Lung microvascular endothelial cell (primary cell): ENCODE measurements at places on chromosomes 16 and 17. TPM values are rescaled to one million over a fixed set of nuclear protein-coding genes. Genes with fewer than 3 reads are reported as not detected.
A peak's percentile ranks its signal among the peaks of the same experiment; 100 is the strongest.

Gene SPECC1
- 0.22 and 0.60 TPM in 2 replicates for total RNA-seq

Gene CD300LG
- total RNA-seq, result under 0.01 TPM in 1 of 2 replicates, not detected in the other

Gene KRT17
- total RNA-seq, result 0.22 TPM in 1 of 2 replicates, not detected in the other

Gene ARL17B
- total RNA-seq, result 2.0 and 2.4 TPM in 2 replicates

Gene MT2A
- total RNA-seq, result 44.2 and 72.8 TPM in 2 replicates

Gene ADORA2B
- total RNA-seq, result 5.4 and 6.8 TPM in 2 replicates

DNA sequence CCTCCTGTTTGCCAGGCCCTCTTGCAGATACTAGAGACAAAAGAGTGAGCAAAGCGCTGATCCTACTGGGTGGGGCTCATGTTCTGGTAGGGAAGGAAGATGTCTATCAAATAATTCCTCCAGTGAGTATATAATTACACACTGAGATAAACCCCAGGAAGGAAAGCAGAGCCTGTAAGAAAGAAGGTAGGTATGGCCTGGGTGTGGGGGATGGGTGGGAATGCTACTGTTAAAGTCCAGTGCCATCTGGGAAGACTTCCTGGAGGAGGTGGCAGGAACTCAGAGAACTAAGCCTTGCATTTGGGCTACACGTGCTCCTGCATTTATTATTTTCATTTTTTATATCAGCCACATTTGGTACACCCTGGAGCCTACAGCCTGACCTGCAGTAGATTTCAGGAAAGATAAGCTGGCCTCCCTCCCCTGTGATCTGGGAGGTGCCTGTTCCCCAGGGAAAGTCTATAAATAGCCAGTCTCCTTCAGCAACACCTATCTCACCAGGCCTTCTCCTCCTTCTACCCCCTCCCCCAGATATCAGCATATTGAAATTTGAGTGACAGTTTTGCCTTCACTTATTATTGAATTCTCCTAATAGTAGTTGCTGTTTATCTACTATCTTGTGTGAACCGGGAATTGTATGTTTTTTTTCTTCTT is 11.5 kb downstream of the ATP2C2 start:
- no peak for DNase-seq

GRCh38 chr16:30407102-30407803 is at the start of gene ZNF771:
Gene ZNF771 (plus strand): TSS chr16:30407606. CDS start chr16:30408054, 448 bp downstream.
- DNase-seq, result peak; percentile 90

DNA sequence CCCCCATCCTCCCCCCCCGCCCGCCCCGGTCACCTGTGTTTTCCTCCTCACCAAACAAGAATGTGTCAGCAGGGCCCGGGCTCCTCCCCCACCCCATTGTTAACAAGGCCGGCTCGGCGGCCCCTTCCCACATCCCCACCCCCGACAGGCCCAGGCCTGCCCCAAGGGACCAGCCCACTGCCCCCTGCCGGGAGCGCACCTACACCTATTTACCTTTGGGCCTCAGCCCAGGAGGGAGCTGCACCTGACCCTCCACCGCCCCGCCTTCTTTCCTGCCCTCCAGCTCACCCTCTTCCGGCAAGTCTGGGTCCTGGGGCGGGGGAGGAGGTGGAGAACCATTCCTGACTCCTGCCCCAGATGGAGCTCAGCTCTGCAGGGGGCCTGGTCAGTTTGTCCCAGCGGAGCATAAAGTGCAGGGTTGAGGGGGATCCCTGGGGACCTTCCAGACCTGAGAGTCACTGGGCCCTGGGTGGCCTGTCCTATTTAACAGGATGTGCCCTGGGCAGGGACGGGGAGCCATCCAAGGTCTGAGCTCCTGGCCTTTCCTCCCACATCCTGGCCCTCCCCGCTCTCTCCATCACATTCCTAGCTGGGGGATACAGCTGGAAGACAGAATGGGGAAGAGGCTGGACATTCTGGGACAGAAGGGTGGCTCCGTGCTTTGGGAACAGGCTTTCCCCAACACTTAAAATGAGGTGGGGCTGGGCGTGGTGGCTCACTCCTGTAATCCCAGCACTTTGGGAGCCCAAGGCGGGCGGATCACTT is 8.3 kb downstream of the FOXJ1 start:
- DNase-seq, result no peak

DNA sequence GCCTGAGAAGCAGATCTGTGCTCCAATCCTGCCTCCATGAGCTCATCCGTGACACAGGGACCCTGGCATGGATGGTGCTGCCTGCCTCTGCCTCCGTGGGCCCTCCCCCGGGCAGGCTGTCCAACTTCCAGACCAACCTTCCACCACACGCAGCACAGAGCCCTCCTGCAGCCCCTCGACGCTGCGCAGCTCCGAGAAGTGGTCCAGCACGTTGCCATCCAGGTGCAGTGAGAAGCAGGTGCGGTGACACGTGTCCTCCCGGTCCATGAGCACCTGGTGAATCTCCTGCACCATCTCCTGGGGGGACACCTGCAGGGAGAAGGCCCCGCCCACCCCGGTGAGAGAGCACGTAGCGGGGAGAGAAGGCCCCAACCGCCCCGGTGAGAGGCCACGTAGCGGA is 8.4 kb downstream of the CLUH start:
- DNase-seq, result no peak

GRCh38 chr16:84595052-84595481 is 22.8 kb downstream of the COTL1 start:
- DNase-seq, result no peak

- DNase-seq, result no peak
Observed at GRCh38 chr17:65371702-65372101, 189.7 kb downstream of the AXIN2 start.
